Stimulated activated CD8-positive, alpha-beta memory T cell treated with anti-CD3 and anti-CD28 coated beads, Interleukin-4, amount 100 ng/mL, for 1 hour (primary cell): ENCODE measurements at places on chromosomes 12 and 14.

GRCh38 chr14:60710494-60710893 lies 13.7 kb downstream of the SIX4 start:
- DNase-seq, result no peak

DNA sequence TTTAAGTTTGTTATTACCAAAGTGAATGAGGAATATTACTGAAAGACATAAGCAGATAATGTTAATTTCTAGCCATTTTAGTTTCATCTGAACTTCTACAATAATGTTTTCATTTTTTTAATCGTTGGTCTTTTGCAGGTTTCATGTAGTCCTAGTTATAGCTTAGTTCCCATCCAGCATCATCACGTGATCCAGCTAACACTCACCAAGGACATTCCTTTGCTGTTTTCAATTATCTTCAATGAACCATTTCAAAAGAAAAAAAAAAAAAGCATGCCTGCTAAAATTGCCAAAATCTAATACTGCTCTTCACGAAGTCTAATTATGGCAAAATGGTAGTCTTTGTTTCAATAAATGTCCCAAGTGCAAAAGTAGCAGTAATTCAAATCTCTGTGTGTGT lies 187.7 kb upstream of the ATXN7L3B start:
- no peak for DNase-seq

DNA sequence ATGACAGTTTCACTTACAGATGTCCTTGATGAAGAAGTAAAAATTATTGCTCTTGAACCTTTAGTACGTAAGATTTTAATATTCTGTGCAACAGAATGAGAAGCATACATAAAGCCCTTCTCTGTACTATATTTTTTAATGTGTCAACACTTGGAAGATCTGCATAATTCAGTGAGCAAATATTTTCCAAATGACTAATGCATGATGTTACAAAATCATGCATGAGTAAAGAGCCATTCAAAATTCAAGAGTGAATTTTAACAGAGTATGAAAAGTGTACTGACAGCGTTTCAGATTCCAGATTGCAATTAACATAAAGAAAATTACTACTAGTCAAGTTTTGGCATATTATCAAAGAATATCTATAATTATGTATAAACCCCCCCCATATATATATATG lies 101.4 kb upstream of the BBS10 start:
- DNase-seq, result no peak

GRCh38 chr14:51490205-51490604 lies 161.5 kb upstream of the FRMD6 start:
- no peak for DNase-seq

GRCh38 chr14:65344011-65344410 lies 68.5 kb upstream of the FUT8 start:
- no peak for DNase-seq

DNA sequence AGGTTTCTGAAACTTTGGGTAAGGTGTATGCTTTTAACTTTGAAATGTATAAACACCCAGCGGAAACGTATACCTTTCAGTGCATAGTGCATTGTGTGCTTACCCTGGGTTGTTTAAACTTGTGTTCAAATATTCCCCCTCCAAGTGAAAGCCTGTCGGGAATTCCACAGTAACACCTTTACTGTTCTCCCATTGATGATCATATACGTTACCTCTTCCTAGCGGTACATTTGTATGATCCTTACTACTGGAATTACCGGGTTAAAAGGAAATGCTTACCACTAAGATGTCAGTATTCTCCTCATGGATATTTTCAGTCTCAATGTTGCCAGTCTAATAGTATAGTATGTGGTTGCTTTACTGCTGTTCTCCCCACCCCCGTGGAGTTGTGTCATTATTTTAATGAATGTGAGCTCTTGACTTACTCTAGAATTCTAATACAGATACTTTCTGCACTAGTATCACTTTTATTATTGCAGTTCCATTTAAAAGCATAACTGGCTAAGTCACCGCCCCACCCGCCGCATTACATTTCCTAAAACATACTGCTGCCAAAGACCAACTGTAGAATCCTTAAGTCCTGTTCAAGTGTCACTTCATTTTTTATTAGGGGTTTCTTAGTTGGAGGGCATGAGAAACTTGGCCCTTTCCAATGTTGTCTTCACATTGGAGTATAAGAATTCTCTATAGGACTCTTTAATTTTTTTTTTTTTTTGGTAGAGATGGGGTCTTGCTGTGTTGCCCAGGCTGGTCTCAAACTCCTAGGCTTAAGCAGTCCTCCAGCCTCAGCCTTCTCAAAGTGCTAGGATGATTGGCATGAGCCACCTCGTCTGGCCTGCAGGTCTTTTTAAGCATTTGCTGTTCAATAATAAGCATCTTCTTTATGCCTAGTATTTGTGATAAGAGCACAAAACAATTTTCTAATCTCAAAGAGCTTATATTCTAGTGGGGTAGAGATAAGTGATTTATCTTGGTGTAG lies 24.9 kb downstream of the NUDT4 start:
- DNase-seq, result no peak

DNA sequence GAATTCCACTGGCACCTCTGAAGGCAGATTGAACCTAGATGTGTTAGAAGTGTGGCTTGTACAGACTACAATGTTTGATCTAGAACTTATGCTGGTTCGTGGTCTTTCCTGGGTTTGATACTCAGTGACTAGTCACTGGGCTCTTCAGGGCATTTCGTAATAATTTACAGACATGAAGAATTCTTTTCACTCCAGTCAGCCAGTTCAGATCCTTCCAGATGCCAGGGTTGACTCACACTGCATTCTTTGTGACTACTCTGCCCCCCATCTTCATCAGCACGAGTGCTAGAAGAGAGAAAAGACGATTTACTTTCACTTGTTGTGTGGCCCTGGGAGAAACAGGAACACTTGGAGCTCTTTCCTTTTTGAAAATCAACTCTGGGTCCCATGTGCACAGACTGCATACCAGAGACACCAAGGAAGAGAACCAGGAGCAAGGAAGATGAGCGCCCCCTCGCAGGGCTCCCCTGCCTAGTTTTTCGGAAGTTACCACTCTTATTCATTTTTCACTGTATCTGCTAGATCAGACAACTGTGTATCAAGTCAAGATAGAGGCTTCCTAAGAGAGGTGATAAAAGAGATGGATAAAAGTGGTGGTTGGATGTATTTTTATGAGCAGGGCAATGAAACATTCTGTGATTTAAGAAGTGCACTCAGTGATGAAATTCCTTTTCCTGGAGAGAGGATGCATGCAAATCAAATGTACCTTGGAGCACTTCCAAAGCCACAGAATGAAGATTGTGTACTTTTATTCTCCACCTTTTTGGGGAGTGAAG lies 33.5 kb upstream of the EVL start:
- no peak for DNase-seq

- no peak for DNase-seq
Observed at GRCh38 chr14:33413381-33413780, 474.7 kb downstream of the NPAS3 start.

- DNase-seq, result no peak
Observed at GRCh38 chr12:102095677-102096263, 24.1 kb downstream of the NUP37 start.

DNA sequence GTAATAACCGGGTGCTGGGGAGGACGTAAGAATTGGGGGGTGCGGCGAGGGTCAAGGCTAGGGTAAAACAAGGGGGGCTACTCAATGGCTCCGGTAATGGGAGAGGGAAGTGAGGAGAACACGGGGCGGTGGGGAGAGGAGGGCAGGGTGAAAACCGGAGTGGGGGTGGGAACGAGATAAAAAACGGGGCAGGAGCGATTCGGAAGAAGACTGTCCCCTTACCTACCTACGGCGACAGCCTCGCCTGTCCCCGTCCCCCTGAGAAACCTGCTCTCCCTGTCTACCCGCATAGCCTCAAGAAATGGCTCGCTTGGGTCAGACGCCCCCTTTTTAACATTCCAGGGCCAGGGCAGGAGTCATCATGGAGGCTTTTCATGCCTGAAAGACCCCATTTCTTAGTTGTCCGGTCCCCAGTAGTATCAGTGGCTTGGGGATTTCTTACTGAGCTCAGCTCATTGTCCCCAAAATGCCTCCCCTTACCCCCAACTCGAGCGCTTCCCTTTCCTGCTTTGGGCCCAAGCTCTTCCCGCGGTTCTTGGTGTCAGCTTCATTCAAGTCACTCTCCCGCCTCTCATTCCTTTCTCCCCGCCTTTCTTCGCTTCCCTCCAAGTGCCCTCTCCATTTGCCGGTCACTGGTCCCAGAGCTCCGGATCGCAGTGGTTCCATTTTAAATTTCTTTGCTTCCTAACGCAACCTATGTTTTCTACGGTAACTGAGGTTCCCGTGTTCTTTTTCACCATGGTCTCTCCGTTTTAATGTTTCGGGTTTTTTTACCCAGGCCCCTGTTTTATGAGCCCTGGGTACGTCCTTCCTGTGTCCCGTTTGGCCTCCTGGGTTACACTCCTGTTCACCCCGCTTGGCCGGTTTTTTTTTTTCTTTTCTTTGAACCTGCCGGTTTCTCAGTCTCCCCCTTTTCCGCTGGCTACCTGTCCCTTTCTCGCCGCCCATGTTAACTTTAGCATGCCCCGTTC lies 1.2 kb upstream of the WSB2 start:
- DNase-seq, result no peak

GRCh38 chr12:44101475-44101874 lies 265.6 kb downstream of the TMEM117 start:
- DNase-seq, result no peak

GRCh38 chr12:99133401-99133800 lies 488.3 kb downstream of the APAF1 start:
- DNase-seq, result no peak

GRCh38 chr14:77598366-77599070 lies 17.9 kb downstream of the SPTLC2 start:
- no peak for DNase-seq

DNA sequence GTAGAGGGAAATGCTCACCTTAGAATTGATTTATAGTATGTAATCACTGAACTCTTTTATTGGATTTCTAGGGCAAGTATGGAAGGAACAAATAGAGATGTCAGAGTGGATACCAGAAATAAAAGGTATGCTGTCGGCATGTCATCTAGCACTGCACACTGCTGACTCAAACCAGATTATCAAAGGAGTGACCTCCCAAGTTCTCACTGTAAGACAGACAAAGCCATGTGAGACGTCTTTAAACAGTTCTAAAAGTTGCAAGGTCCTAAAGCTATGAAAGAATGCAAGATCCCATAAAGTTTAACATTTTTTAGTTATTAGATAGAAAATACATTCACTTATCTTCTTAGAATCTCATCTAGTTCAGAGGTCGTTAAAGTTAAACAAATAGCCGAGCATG lies 70.0 kb upstream of the CPM start:
- no peak for DNase-seq

- no peak for DNase-seq
Observed at GRCh38 chr12:120373683-120374082, 4.7 kb upstream of the MSI1 start.

DNA sequence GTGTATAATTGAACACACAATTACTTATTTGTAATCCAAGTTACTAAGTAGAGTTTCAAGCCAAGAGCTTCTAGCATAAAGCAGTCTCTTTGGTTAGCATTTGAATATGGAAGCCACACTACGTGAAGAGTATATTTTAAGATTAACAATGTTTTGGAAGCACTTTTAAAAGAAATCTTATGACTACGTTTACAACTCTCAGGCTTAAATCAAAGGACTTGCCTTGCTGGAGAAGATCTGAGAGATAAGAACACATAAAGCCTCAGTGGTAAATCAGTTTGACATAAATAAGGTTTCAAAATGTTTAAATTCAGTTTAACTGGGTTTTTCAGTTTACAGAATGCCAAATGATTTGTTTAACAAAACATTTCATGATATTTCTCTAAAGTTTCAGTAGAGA lies 161.9 kb upstream of the PDE3A start:
- no peak for DNase-seq

DNA sequence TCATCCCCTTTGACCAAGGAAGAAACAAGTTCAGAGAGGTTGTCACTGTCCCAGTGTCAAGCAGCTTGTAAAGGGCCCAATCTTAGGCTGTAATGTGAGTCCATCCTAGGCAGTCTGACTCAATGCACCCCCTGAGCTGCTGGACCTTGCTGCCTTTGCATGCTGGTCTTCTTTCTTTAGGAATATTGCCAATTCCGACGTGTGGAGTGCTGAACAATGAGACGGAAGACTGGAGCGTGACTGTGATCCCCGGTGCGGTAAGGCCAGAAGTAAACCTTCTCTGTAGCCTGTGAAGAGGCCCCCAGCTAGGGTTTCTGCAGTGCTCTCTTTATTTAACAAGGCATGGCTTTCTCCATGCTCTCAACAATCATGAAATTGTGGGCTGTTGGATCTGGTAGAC lies 963 bp downstream of the TCTN2 start:
- no peak for DNase-seq

GRCh38 chr12:13167226-13167625 lies 29.3 kb upstream of the EMP1 start:
- DNase-seq, result no peak

DNA sequence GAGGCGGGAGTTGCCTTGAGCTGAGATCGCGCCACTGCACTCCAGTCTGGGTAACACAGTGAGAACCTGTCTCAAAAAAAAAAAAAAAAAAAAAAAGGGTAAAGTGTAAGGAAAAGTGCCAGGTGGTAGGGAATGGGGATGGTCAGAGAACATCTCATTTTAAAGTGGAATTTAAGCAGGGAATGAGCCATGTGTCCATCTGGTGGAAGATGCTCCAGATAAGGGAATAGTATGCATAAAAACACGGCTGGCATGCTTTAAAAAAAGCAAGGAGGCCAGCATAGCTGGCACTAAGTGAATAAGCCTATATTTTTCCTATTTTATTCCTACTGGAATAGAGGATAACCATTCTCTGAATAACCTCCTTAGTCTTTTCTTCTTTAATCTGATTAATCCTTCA lies 33.7 kb downstream of the FAM186A start:
- DNase-seq, result no peak

- no peak for DNase-seq
Observed at GRCh38 chr12:92072112-92072511, 73.5 kb downstream of the BTG1 start.

GRCh38 chr14:44979273-44979672 lies 17.3 kb downstream of the TOGARAM1 start:
- DNase-seq, result no peak

DNA sequence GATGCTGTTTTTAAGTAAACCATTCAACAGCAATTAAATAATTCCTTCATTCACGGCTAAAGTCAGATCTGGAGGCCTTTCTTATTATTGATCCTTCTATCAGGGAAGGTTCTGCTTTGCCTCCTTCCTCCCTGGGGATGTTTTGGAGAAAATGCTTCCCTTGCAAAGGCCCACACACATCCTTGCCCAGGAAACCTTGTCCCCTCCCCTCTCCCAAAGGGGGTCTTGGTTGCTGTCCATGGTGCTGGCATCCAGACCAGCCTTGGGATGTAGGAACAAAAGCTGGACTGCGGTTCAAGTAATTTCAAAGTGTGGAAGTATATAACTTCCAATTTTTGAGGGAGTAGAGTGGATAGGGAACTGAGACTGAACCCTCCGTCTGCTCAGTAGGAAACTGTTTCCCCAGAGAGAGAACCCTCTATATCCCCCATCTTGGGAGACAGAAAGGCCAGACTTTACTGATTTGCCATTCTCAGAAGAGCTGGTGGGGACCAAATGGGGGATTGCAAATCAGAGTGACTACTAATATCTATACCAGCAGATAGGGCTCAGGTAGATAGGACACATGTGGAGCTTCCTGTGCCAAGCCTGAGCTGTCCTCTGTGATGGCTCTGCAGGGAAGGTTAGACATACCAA lies 5.6 kb downstream of the MARCHF9 start:
- no peak for DNase-seq

- no peak for DNase-seq
Observed at GRCh38 chr14:36817071-36817930, 155.6 kb downstream of the PAX9 start.
